ENCODE measurements at places on chromosomes 1 and 21.

DNA sequence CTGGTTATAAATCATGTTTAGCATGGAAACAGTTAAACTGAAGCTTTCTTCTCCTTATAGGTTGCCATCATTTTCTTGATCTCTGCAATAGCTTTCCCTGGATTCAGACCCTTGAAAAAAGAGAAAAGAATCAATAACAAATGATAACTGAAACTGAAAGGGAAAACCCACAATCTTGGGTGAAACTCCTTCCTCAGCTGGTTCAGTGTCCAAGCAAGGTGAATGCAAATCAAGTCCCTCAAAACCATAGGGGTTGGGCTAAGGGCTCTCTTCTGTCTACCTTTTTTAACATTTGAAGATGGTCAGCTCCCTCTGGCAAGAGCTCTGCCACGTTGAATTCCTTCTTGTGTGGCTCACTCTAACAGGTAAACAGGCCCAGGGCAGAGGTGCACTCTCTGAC, 7.1 kb upstream of the ATP13A2 start:
- no peak for DNase-seq

DNA sequence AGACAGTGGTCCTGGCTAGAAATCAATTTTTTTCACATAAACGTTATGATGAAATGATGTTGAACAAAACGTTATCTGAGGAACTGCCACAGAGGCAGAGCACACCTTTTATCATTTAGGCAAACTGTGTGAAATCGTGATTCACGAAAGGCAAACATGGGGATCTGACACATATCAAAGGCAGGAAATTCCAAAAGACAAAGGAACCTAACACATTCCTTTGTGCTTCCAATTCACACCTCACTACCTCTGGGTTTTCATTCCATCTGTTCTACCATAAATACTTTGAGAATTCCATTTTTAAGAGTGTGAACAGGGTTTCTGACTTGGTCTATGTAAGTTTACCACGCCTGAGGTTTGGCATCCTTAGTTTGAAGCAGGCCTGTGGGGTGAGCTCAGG, 119.5 kb upstream of the KRTAP19-8 start:
- DNase-seq, result no peak

GRCh38 chr1:8873001-8873400, 5.5 kb downstream of the ENO1 start:
- DNase-seq, result no peak

- no peak for DNase-seq
Observed at GRCh38 chr1:160070243-160071163, 543 bp upstream of the KCNJ10 start.

DNA sequence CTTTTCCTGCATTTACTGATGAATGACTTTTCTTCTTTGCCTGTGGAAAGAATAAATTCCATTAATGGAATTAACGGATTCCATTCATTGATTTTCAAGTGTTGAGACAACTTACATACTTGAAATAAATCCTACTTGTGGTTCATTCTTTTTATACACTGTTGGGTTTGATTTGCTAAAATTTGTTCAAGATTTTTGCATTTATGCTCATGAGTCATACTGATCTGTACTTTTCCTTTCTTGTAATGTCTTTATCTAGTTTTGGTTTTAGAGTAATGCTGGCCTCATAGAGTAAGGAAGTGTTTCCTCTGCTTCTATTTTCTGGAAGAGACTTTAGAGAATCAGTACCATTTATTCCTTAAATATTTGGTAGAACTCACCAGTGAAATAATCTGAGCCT, 14.4 kb downstream of the UROD start:
- no peak for DNase-seq

DNA sequence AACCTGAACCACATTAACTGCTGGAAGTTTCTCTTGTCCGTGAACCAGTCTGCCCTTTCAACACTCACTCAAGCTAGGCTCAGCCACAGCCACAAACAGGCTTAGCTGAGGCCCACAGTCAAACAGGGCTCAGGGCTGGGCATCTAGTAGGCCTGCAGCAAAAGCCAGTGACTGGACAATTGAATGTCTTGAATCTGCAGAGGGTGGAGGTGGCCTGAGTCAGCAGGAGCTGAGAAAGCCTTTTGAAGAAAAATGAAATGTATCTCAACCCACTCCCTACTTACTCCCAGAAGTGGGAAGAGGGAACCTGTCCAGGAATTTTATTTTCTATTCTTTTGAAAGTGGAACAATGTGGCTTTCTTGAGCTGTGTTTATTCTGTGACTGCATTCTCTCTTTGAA, 95.4 kb downstream of the PTPRU start:
- no peak for DNase-seq

GRCh38 chr21:16644685-16645084, 868.2 kb upstream of the CXADR start:
- no peak for DNase-seq

DNA sequence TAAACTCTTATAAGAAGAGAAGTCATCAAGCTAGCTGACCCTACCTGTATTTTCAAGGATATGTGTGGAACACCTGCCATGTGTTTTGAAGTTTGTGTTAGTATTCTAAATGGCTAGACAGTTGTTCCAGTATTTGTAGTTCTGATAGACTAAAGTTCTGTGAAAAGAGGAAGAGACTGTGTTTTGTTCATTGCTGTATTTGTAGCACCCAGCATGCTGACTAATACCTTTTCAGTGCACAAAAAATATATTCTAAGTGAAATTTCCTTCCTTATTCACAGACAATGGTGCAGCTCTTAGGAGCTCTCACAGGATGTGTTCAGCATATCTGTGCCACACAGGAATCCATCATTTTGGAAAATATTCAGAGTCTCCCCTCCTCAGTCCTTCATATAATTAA, 8.2 kb upstream of the METTL18 start:
- no peak for DNase-seq
